RWPE1 (cell line): ENCODE measurements at places on chromosomes 3 and 15.

DNA sequence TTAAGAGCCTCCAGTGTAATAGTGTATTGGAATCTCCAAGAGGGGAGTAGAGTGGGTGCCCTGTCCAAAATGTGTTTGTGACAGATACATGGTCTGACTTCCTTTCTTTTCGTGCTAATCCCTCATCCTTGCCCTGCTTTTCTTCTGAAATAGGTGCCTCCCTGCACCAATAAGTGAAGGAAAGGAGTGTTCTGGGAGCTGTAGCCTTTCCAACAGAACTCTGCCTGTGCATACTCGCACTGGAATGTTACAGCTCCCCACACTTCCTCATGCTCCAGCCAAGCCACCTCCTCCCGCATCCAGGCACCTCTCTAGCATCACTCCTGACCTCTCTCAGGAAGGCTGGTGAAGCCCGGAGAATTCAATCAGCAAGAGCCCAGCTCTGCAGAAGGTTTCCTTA is 478.0 kb downstream of the GABRG3 start:
- DNase-seq, result peak; percentile 18

- DNase-seq, result no peak
These were observed 314.2 kb downstream of the LPP start for GRCh38 chr3:188468196-188468595.

DNA sequence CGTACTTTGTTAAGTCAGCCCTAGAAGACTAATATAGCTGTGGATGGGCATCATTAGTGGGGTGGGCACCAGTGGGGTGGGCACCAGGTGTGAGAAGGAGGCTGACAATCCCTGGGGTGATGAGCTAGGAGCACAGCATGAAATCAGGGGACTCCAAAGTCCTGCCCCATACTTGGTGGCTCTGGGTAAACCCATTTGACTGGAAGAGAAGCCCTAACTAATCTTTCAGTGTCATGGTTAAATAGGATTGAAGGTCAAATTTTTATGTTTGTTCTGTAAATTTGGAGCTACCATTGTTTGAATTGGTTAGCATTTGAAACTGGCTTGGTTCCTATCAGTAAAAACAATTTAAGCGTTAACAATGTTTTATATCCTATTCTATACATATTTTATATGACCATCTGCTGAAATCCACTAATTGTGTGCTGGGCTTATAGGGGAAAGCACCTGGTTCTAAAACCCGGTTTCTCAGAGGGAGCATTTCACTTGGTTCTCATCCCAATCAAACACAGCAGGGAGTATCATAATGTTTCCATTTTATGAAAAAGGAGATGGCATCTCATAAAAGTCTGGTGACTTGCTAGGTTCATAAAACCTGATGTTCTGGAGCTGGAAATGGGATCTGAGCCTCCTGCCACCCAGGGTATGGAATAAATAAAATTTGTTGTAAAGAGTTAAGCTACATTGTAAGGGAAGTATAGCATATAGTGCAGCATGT is 87.7 kb upstream of the HACD2 start:
- no peak for DNase-seq

- DNase-seq, result no peak
These were observed 22.7 kb downstream of the KLHL6 start for GRCh38 chr3:183532620-183533411.

GRCh38 chr3:194204042-194204987 is 68.4 kb downstream of the HES1 start:
- DNase-seq, result peak; percentile 33

DNA sequence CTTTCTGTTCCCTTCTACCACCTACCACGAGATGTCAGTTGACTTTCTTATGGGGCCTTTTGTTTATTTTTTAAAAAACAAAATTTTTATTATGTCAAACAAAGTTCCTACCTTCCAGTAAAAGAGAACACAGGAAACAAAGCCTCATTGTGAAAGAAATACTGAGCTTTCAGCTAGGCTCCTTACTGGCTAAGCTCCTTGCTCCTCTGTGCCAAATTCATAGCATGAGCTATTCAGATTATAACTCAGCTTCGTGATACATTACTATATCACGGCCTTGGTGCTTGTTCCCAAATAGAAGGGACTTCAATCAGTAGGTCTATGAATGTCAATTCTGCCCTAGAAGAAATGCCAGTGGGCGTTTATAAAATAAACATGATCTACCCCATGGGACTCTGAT is 145.8 kb upstream of the CHRM5 start:
- no peak for DNase-seq

- DNase-seq, result no peak
These were observed 29.9 kb downstream of the RCN2 start for GRCh38 chr15:76961268-76962011.

DNA sequence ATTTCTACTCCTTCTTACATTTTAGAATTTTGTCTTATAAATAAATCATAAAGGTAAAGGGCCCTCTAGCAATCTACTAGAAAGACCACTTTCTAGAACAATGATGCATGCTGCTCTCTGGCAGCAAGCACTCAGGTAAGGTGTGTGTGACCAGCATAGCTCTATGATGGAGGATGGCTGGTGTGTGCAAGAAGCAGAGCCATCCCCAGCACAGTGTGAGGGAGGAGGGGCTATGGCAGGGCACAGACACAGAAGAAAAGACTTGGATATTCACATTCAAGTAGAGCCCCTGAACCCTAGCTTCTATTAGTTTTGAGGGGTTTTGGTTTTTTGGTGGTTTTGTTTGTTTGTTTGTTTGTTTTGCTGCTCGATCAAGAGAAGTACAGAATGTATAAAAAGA is 277.1 kb upstream of the CCDC54 start:
- no peak for DNase-seq

GRCh38 chr15:92243227-92243626 is 150.5 kb upstream of the ST8SIA2 start:
- DNase-seq, result no peak

DNA sequence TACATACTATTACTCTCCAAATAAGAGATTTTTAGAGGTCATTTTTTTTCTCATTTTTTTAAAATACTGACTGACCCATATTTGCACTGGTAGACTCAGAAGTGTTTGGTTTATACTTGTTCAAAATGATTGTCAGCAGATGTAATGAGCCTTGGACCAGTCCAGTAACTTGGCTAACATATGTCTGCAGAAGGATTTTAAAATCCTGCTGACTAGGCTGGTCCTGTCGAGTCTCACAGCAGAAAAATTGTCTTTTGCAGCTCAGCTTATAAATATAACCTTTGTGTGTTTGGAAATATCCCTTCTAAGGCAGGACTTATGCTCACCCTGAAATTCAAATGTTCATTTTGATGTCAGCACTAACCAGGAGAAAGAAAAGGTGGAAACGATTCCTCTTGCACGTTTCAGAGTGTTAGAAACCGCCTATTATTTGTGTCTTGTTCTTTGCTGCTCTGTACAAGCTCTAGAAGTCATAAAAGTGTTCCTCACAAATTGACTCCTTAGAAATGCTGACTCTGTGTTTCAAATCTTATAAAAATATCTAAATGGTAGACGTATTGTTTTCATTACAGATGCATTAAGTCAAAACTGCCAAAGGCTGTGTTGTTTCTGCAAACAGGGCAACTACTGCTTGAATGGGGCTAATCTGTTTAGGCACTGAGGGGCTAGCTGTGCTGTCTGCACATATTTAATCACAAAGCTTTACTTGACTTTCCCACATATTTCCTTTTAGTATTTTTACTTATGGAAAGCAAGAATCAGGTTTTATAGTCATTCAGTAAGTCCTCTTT is 95.3 kb downstream of the CHL1 start:
- DNase-seq, result no peak

DNA sequence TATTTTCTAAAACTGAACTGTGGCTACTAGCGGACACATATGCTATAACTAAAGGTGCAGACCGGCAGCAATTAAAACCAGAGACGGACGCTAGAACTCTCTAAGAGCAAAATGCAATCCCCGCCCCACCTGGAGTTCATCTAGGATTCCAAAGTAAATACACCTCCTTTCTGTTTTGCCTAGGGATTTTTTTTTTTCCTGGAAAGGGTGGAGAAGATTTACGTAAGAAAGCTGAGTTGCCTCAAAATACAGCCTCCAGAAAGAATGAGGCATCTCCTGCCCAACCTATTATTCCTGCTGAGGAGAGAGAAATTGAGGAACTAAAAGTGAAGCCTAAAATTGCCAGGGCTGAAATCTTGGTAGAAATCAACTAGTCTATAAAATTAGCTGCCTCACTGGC is 150.2 kb downstream of the TP63 start:
- DNase-seq, result no peak

DNA sequence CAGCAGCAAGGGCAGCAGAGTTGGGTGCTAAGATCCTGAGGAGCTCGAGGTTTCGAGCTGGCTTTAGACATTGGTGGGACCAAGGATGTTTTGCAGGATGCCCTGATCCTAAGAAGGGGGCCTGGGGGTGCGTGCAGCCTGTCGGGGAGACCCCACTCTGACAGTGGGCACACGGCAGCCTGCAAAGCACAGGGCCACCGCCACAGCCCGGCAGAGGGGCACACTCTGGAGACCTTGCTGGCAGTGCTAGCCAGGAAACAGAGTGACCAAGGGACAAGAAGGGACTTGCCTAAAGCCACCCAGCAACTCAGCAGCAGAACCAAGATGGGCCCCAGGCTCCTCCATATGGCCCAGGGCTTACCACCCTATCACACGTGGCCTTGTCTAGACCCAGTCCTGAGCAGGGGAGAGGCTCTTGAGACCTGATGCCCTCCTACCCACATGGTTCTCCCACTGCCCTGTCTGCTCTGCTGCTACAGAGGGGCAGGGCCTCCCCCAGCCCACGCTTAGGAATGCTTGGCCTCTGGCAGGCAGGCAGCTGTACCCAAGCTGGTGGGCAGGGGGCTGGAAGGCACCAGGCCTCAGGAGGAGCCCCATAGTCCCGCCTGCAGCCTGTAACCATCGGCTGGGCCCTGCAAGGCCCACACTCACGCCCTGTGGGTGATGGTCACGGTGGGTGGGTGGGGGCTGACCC is 18.8 kb downstream of the SEC61A1 start:
- DNase-seq, result no peak

DNA sequence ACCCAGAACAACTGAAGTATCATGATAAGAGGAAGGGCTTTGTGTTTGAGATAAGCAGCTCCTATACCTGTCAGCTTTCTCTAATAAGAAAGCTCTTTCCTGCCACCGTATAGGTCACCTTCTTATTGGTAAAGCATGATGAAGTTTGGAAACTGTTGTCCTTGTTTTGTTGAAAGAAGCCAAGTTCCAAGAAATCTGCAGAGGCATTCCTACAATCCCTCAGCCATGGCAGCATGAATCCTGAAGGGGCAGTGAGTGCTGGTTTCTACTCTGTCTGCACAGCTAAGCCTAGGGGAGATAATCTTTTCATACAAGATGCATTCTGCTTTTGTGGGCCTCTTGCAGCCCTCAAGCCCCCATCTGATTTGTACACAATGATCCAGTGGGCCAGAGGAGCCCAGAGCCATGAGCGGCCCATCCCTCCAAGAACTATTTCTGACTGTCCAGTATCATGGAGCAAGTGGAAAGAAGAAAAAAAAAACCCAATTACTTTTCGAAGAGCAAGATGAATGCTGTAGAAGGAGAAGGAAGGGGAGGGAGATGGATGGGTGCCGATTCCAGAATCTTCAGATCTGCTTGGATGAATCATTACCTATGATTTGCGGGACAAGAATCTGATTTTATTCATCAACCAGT is 1.9 kb upstream of the THBS1 start:
- no peak for DNase-seq
